Pancreas (tissue), 10 donors: ENCODE measurements at places on chromosomes 11 and 22. TPM values are rescaled to one million over a fixed set of nuclear protein-coding genes. Genes with fewer than 3 reads are reported as not detected.

ZP1 gene
- 1.5 TPM for polyA plus RNA-seq

DNA sequence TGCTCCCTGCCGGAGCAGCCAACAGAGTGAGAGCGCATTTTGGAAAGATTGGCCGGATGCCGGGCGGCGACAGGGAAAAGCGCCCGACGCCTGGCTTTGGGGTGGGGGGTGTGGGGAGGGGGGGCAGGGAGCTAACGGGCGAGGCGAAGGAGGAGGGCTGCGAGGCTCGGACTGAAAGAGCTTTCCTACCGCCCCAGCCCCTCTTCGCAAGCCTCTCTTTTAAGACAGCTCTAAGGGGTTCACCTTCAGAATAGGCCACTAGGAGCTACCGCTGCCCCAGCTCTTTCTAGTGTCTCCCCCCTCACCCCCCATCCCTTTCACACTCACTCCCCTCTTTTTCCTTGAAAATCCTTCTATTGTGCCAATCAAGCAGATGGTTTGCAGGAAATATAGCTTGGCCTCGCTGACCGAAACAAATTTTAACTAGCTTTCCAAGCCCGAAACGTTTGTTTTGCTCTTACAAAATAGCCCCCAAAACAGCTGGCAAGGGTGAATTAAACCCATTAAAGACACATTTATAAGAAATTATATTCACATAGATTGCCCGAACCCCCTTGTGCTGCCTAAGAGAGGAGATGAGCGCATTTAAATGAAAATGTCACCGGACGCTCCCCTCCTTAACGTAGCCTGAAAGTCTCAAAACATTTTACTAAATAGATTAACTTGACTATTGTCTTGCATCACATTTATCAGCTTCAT, 3.7 kb upstream of the DBX1 start:
- H3K4me3 ChIP-seq, result no peak overlapping the region
- H3K27me3 ChIP-seq, result peaks cover 25% of the 10 kb centered on the region
- H3K36me3 ChIP-seq, result no peaks in the 10 kb centered on the region
- no peak overlapping the region for H3K27ac ChIP-seq
- peak; percentile 47 for DNase-seq

PATE2 gene
- polyA plus RNA-seq, result not detected

DNA sequence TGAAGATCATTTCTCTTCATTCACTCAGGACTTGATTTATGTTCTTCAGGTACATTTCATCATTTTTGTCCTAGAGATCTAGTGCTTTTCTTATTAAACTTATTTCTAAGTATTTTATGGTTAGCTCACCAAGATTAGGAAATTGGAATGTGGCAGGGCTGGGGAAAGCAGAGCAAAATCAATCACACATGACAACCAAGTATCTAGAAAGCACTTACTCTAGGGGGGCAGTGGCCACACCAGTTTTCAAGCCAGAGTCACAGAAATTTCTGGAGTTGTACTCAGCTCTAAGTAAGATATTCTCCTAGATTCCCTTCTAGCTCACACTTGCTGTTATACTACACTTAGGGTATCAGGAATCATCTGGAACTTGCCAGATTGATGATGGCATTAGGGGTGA, 33.3 kb upstream of the MYEOV start:
- no peak overlapping the region for H3K27ac ChIP-seq
- DNase-seq, result no peak
- H3K4me1 ChIP-seq, result no peaks in the 10 kb centered on the region
- no peaks in the 10 kb centered on the region for H3K36me3 ChIP-seq
- H3K27me3 ChIP-seq, result no peaks in the 10 kb centered on the region

LDHAL6A gene
- polyA plus RNA-seq, result 0.02 TPM

ZPR1 gene
- polyA plus RNA-seq, result 10.8 TPM
